Activated T-helper 1 cell treated with anti-CD3 and anti-CD28 coated beads, Interleukin-2, amount 50 U/mL, for 16 hours (primary cell): ENCODE measurements at places on chromosomes 3 and 15.
A peak's percentile ranks its signal among the peaks of the same experiment; 100 is the strongest.

GRCh38 chr15:88908697-88909621 is 4.2 kb downstream of the MFGE8 start:
- DNase-seq, result no peak

GRCh38 chr3:77342688-77343087 is 302.8 kb downstream of the ROBO2 start:
- DNase-seq, result no peak

DNA sequence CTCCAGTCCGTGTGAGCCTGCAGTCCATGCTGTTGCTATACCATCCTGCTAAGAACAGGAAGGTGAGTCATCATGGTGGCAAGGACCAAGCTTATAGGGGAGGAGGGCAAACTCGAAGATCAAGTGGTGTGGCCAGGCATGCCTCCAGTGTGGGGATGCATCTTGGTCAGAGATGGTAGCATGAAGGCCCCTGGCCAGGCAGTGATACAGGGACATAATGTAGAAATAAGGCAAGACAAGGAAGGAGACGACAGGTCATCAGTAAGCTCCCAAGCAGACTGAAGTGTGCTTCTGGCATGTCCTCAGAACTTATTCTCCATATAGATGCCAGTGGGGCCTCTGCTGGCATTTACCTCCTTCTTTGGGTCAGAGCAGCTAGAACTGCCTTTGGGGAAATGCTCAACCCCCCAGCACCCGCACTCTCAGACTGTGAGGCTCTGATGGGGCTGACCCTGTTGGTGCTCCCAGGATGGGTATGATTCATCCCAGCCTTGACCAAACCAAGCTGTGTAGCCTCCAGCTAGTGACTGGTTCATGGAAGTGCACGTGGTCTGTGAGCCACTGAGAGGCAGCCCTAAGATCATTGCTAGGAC is 52.5 kb upstream of the ATP2B2 start:
- no peak for DNase-seq

DNA sequence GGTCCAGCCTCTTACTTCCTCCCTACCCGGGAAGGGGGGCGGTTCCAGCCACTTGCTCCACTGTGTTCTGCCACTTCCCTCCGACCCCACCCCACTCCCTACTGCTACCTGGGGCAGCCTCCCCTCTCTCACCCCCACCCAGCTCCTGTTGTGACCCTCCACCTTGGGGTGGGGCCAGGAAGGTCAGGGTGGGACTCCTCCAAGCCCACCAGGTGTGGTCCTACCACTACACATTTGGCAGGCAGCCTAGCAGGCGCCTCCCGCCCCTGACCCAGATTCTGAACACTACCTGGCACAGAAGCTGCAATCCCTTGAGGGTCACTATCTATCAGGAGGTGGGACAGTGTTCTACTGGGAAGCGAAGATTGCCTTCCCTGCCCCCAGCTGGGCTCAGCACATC is 13.7 kb upstream of the RAF1 start:
- DNase-seq, result no peak

- no peak for DNase-seq
These were observed 47.5 kb downstream of the DLEC1 start for GRCh38 chr3:38086496-38086895.

- no peak for DNase-seq
These were observed 2.1 kb downstream of the RHOV start for GRCh38 chr15:40871749-40872617.

DNA sequence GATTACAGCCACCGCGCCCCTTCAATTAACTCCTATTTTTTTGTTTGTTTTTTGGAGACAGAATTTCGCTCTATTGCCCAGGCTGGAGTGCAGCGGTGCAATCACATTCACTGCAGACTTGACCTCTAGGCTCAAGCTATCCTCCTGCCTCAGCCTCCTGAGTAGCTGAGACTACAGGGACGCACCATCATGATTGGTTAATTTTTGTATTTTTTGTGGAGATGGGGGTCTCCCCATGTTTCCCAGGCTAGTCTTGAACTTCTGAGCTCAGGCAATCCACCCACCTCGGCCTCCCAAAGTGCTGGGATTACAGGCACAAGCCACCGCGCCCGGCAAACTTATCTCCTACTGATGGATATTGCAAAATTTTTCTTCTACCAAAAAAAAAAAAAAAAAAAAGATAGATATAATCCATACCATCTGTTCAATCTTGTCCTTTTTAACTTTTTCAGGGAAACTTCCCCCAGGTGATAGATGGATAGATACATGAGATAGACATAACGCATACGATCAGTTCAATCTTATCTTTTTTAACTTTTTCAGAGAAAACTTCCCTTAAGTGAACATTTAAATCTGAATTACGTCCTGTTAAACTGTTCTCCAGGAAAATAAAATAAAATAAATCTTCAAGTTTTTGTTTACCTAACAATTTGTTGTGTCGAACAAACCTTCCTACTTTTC is 693 bp upstream of the RPSA start:
- no peak for DNase-seq

GRCh38 chr3:65564483-65564882 is 474.2 kb downstream of the MAGI1 start:
- DNase-seq, result no peak

DNA sequence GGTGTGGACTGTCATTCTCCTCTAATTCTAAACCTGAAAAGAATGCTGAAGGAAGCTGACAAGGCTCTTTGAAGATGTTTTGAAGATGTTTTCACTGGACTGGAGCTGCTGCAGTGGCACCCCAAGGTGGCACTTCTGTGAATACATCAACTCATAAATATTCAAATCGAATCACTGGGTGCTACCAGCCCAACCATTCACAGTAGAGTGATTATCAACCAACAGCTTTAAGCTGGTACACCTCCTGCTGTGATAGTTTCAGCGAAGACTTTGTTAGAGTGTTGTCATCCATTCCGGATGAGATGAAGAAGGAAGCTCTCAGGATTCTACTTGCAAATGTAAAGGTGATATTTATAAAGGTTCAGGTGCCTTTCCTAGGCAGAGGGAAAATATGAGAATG is 106.6 kb downstream of the LSAMP start:
- DNase-seq, result no peak

- DNase-seq, result no peak
These were observed 24.1 kb upstream of the OR5K4 start for GRCh38 chr3:98329392-98330124.

GRCh38 chr3:133933097-133934024 is 37.7 kb upstream of the RAB6B start:
- no peak for DNase-seq

GRCh38 chr15:95557226-95558046 is 773.1 kb upstream of the NR2F2 start:
- no peak for DNase-seq

- DNase-seq, result no peak
These were observed 24.3 kb upstream of the DENND4A start for GRCh38 chr15:65816441-65816840.

GRCh38 chr15:49060710-49061495 is 14.7 kb upstream of the SECISBP2L start:
- DNase-seq, result no peak

DNA sequence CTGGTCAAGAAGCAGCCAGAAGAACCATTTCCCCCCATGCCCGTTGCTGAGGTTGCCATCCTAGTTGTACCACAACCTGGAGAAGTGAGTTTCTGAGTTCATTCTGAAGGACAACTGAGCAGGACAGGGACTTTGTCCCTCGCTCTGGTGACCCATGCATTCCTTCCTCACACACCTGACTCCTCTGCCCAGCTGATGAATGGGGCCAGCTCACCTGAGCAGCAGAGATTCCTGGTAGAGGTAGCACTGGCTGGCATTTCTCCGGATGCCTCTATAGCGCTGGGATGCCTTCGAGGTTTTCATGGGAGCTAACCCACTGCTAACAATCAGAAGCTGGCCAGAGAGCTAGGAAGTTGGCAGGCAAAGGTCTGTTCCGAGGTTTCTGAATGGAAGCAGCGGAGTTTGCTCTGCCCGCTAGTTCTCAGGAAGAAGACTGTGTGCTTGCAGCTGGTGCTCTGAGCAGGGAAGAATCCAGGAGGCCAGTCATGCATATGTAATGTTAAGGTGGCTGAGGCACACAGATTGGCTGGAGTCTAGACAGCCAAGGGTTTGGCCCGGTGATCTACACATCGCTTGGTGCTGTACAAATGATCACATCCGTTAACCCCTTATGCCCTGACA is at the start of gene TMC3:
Gene TMC3, minus strand, starts transcription at position 439 of the 621 bp plus-strand sequence. Its CDS starts 136 bp downstream, at position 303.
- no peak for DNase-seq

DNA sequence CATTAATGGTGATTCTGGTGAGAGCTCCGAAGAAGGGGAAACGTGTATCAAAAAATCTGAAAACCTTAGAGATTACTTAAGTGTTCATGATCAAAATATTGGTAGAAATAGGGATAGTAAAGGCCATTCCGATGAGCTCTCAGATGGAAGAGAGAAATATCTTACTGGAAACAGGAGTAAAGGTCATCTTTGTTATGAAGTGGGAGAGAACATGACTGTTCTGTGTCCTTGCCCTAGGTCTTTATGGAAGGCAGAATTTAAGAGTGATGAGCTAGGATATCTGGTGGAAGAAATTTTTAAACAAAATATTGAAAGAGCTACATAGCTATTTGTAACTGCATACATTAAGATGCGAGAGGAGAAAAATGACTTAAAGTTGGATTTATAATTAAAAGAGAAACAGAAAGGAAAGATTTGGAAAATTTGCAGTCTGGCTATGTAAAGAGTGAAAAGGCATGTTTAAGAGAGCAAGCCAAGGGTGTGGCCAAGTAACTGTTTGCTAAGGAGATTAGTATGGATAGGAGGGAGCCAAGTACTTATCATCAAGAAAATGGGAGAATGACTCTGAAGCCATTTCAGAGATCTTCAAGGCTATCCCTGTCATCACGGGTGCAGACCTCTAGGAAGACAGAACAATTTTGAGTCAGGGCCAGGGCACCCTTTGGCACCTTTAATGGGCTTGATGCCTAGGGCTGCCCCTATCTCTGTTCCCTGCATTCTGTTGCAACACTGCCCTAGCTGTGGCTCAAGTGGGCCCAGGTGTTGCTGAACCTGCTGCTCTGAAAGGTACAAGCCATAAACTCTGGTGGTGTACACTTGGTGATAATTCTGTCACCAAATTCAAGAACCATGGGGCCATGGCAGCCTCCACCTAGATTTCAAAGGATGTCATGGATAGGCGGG is 27.3 kb downstream of the SLMAP start:
- no peak for DNase-seq

GRCh38 chr3:152234657-152235375 is 33.9 kb upstream of the MBNL1 start:
- no peak for DNase-seq

GRCh38 chr15:91863621-91864255 is 10.2 kb downstream of the SLCO3A1 start:
- no peak for DNase-seq

DNA sequence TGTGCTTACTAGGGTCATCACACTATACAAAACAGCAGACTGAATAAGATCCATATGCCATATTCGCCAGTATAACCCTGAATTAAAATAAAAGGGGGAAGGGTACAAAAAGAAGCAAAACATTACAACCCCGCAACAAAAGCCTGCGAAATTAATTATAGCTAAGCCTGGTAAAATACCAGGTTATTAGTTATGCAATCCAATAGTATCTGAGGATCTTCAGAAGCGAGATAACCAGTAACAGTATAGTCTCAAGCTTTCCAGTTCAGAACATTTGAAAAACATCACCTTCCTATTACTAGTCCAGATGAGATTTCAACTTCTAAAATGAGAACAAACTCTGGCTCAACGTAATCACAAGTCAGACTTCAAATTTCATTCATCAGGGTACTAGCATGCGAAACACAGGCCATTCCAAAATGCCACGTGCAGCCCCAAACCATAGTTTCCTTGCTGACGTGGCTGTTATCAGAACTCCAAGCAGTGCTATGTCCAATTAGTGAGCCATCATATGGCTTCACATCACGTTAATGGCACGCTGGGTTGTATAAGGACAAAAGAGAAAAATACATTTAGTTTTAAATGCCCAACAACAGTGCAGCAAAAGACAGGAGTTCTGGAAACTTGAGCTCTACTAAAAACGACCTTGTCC is 1.1 kb downstream of the SSR3 start:
- no peak for DNase-seq

DNA sequence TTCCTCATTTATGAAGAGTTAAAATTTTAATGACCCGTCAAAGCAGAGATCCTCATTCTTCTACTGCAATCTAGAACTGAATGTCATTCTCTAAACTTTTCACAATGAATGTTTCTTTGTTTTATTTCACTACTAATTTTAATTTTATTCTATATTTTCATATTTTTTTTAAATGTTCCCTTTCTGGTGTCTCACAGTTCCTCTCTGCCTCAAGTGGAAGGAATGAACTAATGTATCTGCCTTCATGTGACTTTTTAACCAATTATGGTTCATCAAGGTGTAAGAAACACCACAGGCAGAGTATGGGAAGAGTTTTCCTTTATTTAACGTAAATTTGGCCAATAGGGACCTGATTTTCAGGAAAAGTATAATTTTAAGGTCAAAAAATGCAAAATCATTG is 441.7 kb downstream of the EPHA6 start:
- no peak for DNase-seq

GRCh38 chr3:80017369-80017768 is 249.6 kb upstream of the ROBO1 start:
- no peak for DNase-seq

DNA sequence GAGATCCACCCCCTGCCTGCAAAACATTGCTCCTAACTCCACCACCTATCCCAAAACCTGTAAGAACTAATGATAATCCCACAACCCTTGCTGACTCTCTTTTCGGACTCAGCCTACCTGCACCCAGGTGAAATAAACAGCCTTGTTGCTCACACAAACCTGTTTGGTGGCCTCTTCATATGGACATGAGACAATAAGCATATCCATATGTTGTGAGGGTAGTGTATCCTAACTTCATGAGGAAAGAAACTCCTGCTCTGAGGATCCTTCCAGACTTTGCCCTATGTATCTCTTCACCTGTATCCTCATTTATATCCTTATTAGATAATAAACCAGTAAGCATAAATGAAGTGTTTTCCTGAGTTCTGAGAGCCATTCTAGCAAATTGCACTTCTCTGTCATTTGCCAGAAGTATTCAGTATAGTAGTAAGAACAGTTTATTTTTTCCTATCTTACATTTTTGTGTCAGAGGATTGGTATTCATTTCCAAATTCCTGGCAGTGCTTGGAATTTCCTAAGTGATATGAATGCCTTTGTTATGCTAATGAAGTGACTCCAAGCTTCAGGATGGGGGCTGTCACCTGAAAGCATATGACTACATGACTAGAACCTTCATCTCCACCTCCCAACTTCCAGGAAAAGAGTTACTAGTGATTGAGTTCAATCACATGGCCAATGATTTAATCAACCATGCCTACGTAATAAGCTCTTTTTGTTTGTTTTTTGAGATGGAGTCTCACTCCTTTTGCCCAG is 30.2 kb downstream of the TTBK2 start:
- no peak for DNase-seq

GRCh38 chr3:95474338-95474737 is 1340.1 kb upstream of the EPHA6 start:
- no peak for DNase-seq

DNA sequence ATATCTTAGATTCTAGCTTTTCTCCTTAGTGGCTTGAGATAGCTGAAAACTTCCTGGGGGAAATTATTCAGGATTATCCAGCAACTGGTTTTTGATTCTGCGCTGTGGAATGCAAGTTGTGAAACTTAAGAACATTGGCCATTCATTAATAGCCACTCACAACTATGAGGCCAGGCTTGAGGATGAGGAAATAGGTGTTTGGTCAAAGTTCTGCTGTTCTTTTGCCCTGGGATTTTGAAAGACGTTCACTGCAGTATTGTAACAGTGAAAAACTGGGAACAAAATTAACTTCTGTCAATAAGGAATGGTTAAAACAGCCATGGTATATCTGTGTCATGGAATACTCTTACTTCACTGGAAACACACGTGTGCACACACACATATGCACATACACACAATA is 44.1 kb downstream of the CTXND1 start:
- no peak for DNase-seq

GRCh38 chr3:73513260-73513659 is 111.5 kb downstream of the PDZRN3 start:
- no peak for DNase-seq

GRCh38 chr15:93030430-93031102 is 58.4 kb downstream of the RGMA start:
- peak; percentile 41 for DNase-seq
